Activated CD4-positive, alpha-beta T cell treated with anti-CD3 and anti-CD28 coated beads, Interleukin-2, Interleukin-6, amounts not matched to agents 100 ng/mL and 50 ng/mL, durations not matched to agents 16 hours and 8 hours (primary cell): ENCODE measurements at places on chromosomes 6 and 20.

DNA sequence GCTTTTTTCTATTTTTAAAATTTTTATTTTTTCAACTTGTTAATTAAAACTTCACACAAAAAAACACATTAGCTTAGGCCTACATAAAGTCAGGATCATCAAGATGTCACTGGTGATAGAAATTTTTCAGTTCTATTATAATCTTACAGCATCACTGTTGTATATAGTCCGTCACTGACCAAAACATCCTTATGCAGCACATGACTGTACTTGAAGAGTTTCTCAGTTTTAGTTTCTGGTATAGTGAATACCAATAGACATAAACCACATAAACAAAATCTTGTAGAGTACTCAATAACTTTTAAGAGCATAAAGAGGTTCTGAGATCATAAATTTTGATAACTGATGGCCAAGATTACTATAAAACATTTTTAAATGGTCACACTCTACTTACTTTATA lies 71.8 kb downstream of the ASCC3 start:
- no peak for DNase-seq

GRCh38 chr20:680638-681187 lies 5.1 kb upstream of the SCRT2 start:
- no peak for DNase-seq

DNA sequence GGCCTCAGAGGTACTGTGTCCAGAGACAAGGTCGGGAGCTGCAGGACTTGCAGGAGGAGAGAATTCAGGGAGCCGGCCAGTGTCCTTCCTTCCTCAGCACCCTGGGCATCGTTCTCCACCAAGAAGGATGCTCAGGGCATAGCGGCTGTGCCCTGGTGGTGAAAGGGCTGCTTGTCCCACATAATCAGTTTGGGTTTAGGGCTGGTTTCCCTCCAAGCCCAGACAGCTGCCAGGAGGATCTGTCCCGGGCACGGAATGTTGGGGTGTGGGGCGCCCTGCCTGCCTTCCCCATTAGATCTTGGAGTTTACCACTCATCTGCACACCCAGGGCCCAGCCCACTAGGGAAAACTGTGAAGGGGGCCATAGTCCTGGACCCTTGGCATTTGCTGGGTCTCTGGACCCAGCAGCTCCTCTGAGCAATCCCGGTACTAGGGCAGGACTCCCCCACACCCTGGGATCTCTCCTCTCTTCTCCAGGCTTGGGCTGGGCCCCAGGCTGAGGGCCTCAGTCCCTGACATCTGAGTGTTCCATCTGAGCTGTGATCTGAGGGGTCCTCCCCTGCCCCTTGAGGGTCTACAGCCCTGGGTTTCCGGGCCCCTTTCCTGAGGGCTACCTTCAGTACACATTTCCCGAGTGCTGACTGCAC lies 18.6 kb upstream of the SPDEF start:
- no peak for DNase-seq

DNA sequence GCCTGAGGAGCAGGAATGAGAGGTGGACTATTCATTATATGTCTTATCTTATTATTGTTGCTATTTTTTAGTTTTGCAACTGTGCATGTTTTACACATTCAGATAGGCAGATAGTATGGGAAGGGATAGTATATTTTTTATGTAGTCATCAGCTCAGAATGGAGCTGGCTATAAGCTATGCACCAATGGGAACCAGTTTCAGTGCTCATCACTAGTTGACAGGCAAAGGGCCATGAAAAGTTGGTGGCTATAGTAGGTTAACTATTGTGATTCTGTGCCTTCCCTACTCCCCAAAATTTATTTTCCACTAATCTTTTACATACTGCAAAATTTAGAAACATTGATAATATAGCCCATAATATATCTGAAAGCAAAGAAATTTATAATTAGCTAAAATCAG lies 5.3 kb upstream of the UBD start:
- no peak for DNase-seq
